ENCODE measurements at places on chromosomes 12 and 14. TPM values are rescaled to one million over a fixed set of nuclear protein-coding genes. Genes with fewer than 3 reads are reported as not detected.

TEX52 gene
- not detected for polyA plus RNA-seq

MYF6 gene
- polyA plus RNA-seq, result not detected

KCNK13 gene
- polyA plus RNA-seq, result 0.34 TPM

TMEM132C gene
- polyA plus RNA-seq, result 3.7 TPM

DNA sequence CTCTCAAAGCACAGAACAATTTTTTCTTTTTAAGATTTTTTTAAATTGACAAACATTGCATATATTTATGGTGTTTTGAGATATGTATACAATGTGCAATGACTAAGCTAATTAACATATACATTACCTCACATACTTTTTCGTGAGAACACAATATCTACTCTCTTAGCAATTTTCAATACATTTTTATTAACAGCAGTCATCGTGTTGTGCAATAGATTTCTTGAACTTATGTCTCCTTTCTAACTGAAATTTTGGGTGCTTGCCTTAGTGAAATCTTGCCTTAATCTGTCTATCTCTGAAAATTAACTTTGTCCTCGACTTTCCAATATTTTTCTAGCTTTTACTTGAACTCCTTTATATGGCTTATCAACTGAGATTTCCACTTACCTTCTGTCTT, 6.8 kb downstream of the OR10A7 start:
- no peak overlapping the region for H3K4me3 ChIP-seq
- no peaks in the 10 kb centered on the region for H3K36me3 ChIP-seq

TMPRSS12 gene
- polyA plus RNA-seq, result not detected

LRP10 gene
- 26.8 TPM for polyA plus RNA-seq

GRCh38 chr12:15597125-15597830, 191.9 kb downstream of the EPS8 start:
- no peaks in the 10 kb centered on the region for H3K36me3 ChIP-seq
- no peaks in the 10 kb centered on the region for H3K4me1 ChIP-seq
- DNase-seq, result no peak
- no peaks in the 10 kb centered on the region for H3K27me3 ChIP-seq
- no peak overlapping the region for H3K4me3 ChIP-seq
- no peak overlapping the region for H3K27ac ChIP-seq

INHBE gene
- not detected for polyA plus RNA-seq

SAMD4A gene
- 2.2 TPM for polyA plus RNA-seq

PPP1R36 gene
- polyA plus RNA-seq, result 0.67 TPM

DNA sequence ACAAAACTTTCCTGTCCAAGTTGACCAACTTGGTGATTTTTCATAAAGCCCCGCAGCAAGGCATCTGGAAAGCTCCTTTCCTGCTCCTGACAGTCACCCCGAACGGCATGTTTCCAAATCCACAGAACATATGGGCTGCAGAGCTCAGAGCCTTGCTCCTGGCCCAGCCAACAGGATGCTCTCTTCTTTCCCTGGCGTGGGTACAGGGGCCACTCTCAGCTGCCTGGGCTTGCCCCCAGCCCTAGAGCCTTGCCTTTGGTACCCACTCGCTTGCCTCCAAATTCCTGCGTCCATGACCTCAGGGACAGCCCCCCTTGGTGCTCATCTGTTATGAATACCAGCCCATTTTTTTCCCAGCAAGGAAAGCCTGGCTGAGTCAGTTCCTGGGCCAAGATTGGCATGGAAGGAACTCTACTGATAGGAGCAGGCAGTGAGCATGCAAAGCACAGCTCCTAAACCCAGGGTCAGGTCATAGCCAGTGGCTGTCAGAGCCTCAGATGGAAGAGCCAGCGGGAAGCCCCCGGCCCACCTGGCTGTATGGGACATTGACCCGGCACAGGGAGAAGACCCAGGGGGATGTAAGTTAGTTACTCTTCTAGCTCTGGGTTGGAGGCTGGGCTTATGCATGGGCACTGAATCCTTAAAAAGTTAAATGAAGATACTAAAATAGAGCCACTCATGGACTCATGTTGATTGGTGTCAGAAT, 105.3 kb upstream of the RTL1 start:
- no peak overlapping the region for H3K27ac ChIP-seq
- H3K4me3 ChIP-seq, result no peak overlapping the region
- no peaks in the 10 kb centered on the region for H3K27me3 ChIP-seq
- no peak for DNase-seq
- H3K36me3 ChIP-seq, result peaks cover 18% of the 10 kb centered on the region

GCN1 gene
- polyA plus RNA-seq, result 22.0 TPM

- H3K27ac ChIP-seq, result peak overlapping the region; percentile 21
- DNase-seq, result peak; percentile 87
- H3K36me3 ChIP-seq, result no peaks in the 10 kb centered on the region
- no peaks in the 10 kb centered on the region for H3K27me3 ChIP-seq
- H3K4me3 ChIP-seq, result no peak overlapping the region
- H3K4me1 ChIP-seq, result peaks cover 21% of the 10 kb centered on the region
Measured at GRCh38 chr14:64294672-64295413, 672 bp upstream of the ESR2 start.

AMN gene
- polyA plus RNA-seq, result 0.48 TPM

- DNase-seq, result no peak
- H3K27me3 ChIP-seq, result no peaks in the 10 kb centered on the region
- no peaks in the 10 kb centered on the region for H3K4me1 ChIP-seq
- no peaks in the 10 kb centered on the region for H3K36me3 ChIP-seq
- no peak overlapping the region for H3K4me3 ChIP-seq
- no peak overlapping the region for H3K27ac ChIP-seq
Measured at GRCh38 chr12:30599608-30600007, 96.1 kb downstream of the IPO8 start.

GRCh38 chr12:81588235-81589008, 170.7 kb downstream of the PPFIA2 start:
- no peak overlapping the region for H3K4me3 ChIP-seq
- H3K4me1 ChIP-seq, result no peaks in the 10 kb centered on the region
- H3K27ac ChIP-seq, result no peak overlapping the region
- DNase-seq, result no peak
- H3K27me3 ChIP-seq, result no peaks in the 10 kb centered on the region

GRCh38 chr12:6773590-6774351, 1.5 kb downstream of the LAG3 start:
- DNase-seq, result no peak
- H3K4me3 ChIP-seq, result no peak overlapping the region
- no peaks in the 10 kb centered on the region for H3K27me3 ChIP-seq
- H3K36me3 ChIP-seq, result peaks cover 10% of the 10 kb centered on the region
- peaks cover 9% of the 10 kb centered on the region for H3K4me1 ChIP-seq
- no peak overlapping the region for H3K27ac ChIP-seq

DNA sequence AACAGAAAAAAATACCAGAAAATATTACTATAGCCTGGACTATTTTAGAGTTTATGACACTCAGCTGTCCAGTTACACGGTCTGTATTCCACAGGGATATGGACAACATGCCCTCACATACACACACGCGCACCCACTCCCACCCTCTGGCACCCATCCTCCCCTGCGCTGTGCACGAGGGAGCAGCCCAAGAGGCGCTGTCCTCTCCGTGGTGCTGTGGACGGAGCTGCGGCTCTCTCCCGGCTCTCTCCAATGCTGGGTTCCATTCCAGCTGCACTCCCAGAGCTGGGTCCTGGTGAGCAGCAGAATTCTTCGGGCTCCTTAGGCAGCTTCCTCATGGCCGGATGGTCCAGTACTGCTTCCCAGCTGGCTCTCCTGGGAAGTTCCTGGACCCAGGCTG, 6.0 kb upstream of the NGB start:
- DNase-seq, result no peak
- peaks cover 1% of the 10 kb centered on the region for H3K27me3 ChIP-seq
- peaks cover 36% of the 10 kb centered on the region for H3K36me3 ChIP-seq
- H3K27ac ChIP-seq, result no peak overlapping the region
- H3K4me3 ChIP-seq, result no peak overlapping the region

GRCh38 chr12:12180575-12180974, 86.3 kb downstream of the LRP6 start:
- H3K27ac ChIP-seq, result no peak overlapping the region
- H3K27me3 ChIP-seq, result no peaks in the 10 kb centered on the region
- peaks cover 13% of the 10 kb centered on the region for H3K4me1 ChIP-seq
- H3K4me3 ChIP-seq, result no peak overlapping the region
- H3K36me3 ChIP-seq, result no peaks in the 10 kb centered on the region

DNA sequence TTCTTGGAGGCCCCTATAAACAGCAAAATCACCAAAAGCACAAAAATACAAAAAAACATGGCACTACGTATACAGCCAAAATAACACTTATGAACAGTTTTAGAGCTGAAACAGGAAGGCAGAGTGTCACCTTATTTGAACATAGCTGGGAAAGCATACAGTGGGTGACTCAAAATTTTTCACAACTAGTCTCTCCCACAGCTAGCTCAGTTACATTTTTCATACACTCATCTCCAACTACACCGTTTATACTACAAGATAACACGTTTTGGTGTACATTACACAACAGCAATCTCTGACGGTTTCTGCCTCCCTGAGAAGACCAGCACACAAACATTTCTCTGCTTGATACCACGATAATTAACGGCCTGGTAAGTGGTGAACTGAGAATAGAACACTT, 2.9 kb downstream of the RAD52 start:
- H3K27ac ChIP-seq, result no peak overlapping the region
- H3K27me3 ChIP-seq, result no peaks in the 10 kb centered on the region
- DNase-seq, result no peak
- H3K36me3 ChIP-seq, result peaks cover 10% of the 10 kb centered on the region
- H3K4me3 ChIP-seq, result no peak overlapping the region
- H3K4me1 ChIP-seq, result peaks cover 16% of the 10 kb centered on the region

- no peaks in the 10 kb centered on the region for H3K36me3 ChIP-seq
- peaks cover 17% of the 10 kb centered on the region for H3K4me1 ChIP-seq
- no peaks in the 10 kb centered on the region for H3K27me3 ChIP-seq
- DNase-seq, result no peak
Measured at GRCh38 chr14:32710231-32710671, 228.4 kb upstream of the NPAS3 start.

GRCh38 chr14:62674563-62675237, 370.6 kb downstream of the KCNH5 start:
- H3K4me1 ChIP-seq, result no peaks in the 10 kb centered on the region
- H3K27me3 ChIP-seq, result no peaks in the 10 kb centered on the region
- H3K36me3 ChIP-seq, result no peaks in the 10 kb centered on the region
- H3K4me3 ChIP-seq, result no peak overlapping the region
- no peak overlapping the region for H3K27ac ChIP-seq

- no peak overlapping the region for H3K27ac ChIP-seq
- H3K4me1 ChIP-seq, result no peaks in the 10 kb centered on the region
- peaks cover 5% of the 10 kb centered on the region for H3K27me3 ChIP-seq
- no peak overlapping the region for H3K4me3 ChIP-seq
- H3K36me3 ChIP-seq, result no peaks in the 10 kb centered on the region
- DNase-seq, result no peak
Measured at GRCh38 chr12:85036733-85037132, 582 bp downstream of the LRRIQ1 start.

TMEM253 gene
- 8.0 TPM for polyA plus RNA-seq

- no peak overlapping the region for H3K4me3 ChIP-seq
- H3K36me3 ChIP-seq, result peaks cover 41% of the 10 kb centered on the region
Measured at GRCh38 chr12:108653082-108653516, 19.4 kb upstream of the SELPLG start.
